ENCODE measurements at places on chromosomes 6 and 20.

- peak; percentile 32 for DNase-seq
Measured at GRCh38 chr6:37202788-37203491, 33.0 kb downstream of the PIM1 start.

DNA sequence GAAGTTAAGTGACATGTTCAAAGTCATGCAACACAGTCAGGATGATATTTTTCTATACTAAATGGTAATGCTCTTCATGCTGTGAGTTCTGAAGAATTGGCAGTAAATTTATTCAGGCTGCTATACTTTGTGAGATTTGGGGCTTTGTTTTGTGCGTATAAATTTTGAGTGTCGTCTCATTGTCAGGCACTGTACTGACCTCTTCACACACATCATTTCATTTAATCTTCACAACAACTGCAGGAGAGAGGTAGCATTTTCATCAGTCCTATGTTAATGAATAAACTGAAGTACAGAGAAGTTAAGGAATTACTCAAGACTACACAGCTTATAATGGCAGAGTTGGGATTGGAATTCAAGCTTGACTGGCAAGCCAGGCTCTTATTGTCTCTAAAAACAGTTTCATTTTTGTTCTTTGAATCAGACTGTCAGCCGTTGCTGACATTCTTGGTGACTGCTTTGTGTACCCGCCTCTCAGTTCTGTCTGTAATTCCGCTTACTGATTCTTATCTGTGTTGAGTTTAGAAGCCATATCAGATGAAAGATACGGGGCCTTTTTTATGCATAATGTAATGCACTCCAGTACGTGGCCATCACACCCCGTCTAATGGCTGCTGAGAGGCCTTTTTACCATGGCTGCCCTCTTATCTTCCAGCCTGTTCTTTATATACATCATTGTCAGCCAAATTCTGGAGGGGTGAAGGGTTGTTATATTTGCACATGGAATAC is 274.9 kb downstream of the UTRN start:
- peak; percentile 40 for DNase-seq

DNA sequence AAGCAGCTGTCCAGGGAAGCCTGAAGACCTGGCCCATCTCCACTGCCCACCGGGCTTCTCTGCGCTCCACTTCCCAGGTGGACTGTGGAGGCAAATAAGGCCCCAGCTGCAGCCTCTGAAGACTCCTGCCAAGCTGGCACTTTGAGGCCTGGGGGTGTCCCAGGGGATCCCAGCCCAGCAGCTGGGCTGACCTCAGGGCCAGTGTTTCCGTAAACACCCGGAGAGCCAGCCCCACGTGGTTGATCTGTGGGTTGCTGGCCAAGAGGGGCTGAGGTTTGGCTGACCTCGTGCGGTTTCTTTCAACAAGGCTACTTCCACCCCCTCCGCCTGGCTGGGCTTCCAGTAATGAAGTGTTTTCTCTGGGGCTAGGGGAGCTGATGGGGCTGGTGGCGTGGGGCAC is 12.4 kb upstream of the CCN5 start:
- no peak for DNase-seq

- DNase-seq = peak; percentile 74
Measured at GRCh38 chr6:30450909-30451841, 38.1 kb upstream of the HLA-E start.

DNA sequence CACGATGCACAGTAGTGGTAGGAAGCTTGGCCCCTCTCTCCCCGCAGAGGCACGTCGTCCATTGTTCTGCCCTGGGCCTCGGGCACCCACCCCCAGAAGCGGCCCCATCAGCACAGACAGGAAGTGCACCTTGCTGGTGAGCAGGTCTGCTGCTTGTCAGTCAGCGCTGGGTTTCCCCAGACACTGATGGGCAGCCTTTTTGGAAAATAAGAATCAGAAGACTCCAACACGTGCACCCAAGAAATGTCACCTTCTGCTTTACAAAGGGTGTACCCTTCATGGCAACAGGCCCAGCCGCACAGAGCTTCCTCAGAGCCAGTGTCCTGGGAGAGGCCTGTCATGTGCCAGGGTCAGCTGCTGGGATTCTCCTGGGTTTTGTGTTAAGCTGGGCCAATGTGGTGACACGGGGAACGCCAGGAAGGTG is 34.7 kb upstream of the IRF4 start:
- no peak for DNase-seq

DNA sequence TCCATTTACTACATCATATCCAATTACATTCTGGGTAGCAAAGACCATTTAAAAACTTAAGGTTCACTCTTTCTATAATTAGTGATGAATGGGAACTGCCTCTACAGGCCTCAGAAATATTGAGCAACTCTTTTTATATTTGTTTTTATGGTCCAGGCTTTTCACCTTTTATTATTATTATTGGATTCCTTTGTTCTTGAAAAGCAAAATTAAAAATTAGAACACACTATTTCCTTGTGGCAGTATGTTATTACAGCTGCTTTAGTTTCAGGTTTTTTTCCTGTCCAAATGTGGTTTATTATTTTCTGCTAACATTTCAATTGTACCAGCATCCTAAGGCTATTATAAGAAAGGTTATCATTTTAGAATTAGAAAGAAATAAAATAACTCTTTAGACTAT is 150.1 kb downstream of the FARS2 start:
- DNase-seq = no peak

DNA sequence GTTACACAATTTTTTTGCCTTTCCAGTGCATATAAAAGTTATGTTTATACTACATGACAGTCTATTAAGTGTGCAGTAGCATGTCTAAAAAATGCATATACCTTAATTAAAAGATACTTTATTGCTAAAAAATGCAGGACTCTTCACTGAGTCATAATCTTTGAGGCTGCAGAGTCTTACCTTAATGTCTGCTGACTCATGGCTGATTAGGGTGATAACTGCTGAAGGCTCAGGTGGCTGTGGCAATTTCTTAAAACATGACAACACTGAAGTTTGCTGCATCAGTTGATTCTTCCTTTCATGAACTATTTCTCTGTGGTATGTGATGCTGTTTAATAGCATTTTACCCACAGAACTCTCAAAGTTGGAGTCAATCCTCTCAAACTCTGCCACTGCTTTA is 19.1 kb downstream of the ZSCAN23 start:
- DNase-seq = no peak

DNA sequence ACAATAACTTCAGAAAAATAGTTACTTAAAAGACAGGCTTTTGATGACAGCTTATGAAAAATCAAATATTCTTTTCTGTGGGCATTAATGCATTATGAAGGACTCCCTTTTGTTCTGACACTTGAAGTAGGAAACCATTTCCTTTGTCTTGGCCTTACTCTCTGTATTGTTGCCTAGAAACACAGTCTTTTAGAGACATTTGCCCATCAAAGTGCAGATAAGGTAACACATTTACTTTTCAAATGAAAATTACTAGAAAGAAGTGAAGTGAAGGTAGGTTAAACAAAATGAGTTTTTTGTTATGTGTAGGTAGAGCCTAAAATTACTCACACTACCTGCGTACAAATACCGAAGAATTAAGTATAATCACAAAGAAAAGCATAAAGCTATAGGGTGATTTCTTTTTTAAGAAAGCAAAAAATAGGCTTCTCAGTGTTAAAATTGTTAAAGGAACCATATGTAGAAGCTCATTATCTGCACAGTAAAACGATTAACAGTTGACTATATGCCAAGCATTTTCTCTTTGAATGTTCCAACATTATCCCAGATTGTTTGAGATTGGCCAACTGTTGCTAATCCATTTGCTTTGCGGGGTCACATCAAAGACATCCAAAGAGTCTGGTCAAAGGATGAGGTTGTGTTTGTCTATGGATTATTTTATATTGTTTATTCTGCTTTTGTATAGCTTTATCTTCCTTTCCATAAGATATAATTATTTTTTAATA is 542.0 kb upstream of the RNF217 start:
- no peak for DNase-seq

Data from CD4-positive, alpha-beta T cell treated with Interleukin-17A for 4 hours (primary cell).